Activated T-helper 2 cell treated with anti-CD3 and anti-CD28 coated beads, Interferon-gamma antibody, Interleukin-2, Interleukin-4, amounts not matched to agents 10 μg/mL and 5 μg/mL and 100 μg/mL, durations not matched to agents 14 hours and 24 hours and 36 hours (primary cell): ENCODE measurements at places on chromosomes 13 and 19. TPM values are rescaled to one million over a fixed set of nuclear protein-coding genes. Genes with fewer than 3 reads are reported as not detected.
A peak's percentile ranks its signal among the peaks of the same experiment; 100 is the strongest.

DNA sequence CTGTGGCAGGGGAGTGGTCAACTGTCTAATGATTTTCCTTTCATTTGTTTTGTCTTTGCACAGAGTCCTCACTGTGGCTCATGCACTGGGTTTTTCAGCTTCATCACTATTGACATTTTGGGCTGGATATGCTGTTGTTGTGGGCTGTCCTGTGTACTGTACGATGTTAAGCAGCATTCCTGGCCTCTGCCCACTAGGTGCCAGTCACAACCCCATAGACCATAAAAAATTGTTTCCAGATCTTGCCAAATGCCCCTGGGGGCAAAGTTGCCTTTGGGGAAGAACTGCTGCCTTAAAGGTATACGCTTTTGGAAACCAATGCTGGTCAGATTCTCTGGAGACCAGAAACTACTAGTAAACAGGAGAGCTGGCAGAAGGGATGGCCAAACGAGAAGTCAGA, 310.4 kb downstream of the SPRY2 start:
- no peak overlapping the region for H3K27ac ChIP-seq
- H3K36me3 ChIP-seq, result no peaks in the 10 kb centered on the region
- H3K4me3 ChIP-seq, result no peak overlapping the region
- no peak for DNase-seq

GRCh38 chr13:24172071-24172470, 11.6 kb downstream of the SPATA13 start:
- H3K27ac ChIP-seq, result no peak overlapping the region
- peaks cover 24% of the 10 kb centered on the region for H3K4me1 ChIP-seq
- no peak for DNase-seq
- H3K4me3 ChIP-seq, result no peak overlapping the region
- H3K27me3 ChIP-seq, result no peaks in the 10 kb centered on the region

DNA sequence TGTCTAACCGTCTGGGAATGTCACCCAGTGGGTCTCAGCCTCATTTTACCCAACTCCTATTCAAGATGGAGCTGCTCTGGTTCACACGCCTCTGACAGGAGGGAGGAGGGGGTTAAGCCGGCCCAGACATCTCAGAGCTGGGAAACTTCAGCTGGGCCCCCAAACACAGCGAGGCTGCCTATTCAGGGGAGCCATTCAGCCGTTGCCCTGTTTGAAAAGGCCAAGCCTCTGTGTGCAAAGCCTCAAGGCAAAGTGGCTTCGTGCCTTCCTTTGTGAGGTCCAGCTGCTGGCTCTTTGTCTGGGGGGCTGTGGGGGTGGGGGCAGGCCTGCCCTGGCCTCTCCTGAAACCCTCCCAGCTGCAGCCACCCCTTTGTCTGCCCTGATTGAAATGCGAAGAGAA, 147.4 kb downstream of the PTPRS start:
- DNase-seq, result no peak
- H3K4me1 ChIP-seq, result no peaks in the 10 kb centered on the region
- no peaks in the 10 kb centered on the region for H3K36me3 ChIP-seq

DNA sequence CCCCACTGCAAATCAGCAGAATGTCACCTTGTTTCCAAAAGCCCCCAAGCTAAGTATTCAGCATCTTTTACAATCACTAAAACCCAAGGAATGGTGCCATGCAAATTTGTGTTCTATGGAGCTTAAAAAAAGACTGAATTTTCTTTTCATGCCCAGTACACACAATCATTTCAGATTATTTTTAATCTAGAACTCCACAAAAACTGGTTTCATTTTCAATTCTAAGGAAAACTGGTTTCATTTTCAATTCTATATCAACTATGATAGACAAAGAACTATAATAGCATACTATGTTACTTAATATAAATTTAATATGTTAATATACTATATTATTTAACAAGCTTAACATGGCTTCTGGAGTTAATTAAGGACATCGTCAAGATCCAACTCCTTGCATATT, 88.4 kb upstream of the DOCK9 start:
- no peak for DNase-seq
- H3K27me3 ChIP-seq, result no peaks in the 10 kb centered on the region
- H3K4me3 ChIP-seq, result no peak overlapping the region
- peaks cover 63% of the 10 kb centered on the region for H3K4me1 ChIP-seq
- H3K27ac ChIP-seq, result no peak overlapping the region
- H3K36me3 ChIP-seq, result peaks cover 50% of the 10 kb centered on the region

- H3K4me1 ChIP-seq, result no peaks in the 10 kb centered on the region
- H3K36me3 ChIP-seq, result no peaks in the 10 kb centered on the region
- DNase-seq, result no peak
Observed at GRCh38 chr19:4568886-4569285, 9.4 kb upstream of the SEMA6B start.

DNA sequence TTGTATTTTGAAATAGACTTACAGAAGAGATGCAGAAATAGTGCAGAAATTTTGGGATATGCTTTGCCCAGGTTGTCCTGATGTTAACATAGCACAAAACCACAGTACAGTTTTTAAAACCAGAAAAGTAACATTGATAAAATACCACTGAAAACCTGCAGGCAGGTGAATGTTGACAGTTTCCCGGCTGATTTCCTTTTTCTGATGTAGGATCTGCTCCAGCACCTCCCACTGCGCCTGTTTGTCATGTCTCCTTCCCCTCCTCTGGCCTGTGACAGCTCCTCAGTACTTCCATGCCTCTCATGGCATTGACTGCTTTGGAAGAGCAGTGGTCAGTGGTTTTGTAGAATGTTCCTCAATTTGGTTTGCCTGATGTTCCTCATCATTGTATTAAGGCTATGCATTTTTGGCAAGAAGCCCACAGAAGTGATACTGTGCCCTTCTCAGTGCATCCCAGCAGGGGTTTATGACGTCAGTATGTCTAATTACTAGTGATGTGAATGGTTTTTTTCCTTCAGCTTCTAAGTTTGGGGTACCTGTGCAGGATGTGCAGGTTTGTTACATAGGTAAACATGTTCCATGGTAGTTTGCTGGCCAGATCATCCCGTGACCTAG, 31.0 kb downstream of the TDRD12 start:
- no peak overlapping the region for H3K4me3 ChIP-seq
- no peak for DNase-seq
- H3K27ac ChIP-seq, result no peak overlapping the region

- H3K4me1 ChIP-seq, result no peaks in the 10 kb centered on the region
- no peaks in the 10 kb centered on the region for H3K27me3 ChIP-seq
Observed at GRCh38 chr19:16698914-16699313, 20.7 kb upstream of the NWD1 start.

DNA sequence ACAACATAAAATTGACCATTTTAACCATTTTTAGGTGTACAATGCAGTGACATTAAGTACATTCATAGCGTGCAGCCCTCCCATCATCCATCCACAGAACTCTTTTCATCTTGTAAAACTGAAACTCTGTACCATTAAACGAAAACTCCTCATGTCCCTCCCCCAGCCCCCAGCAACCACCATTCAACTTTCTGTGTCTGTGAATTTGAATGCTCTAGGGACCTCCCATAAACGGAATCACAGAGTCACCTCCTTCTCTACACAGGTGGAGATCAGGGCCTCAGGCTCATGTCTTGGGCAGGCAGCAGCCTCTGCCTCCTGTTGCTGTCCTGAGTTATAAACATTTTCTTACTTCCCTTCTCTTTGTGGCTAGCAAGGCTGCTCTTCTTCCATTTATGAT, 7.3 kb upstream of the CCNE1 start:
- no peaks in the 10 kb centered on the region for H3K36me3 ChIP-seq
- no peak overlapping the region for H3K27ac ChIP-seq
- H3K27me3 ChIP-seq, result no peaks in the 10 kb centered on the region
- H3K4me1 ChIP-seq, result peaks cover 8% of the 10 kb centered on the region

GRCh38 chr13:24502533-24503378, 9.8 kb downstream of the PARP4 start:
- peak overlapping the region; percentile 25 for H3K27ac ChIP-seq
- H3K27me3 ChIP-seq, result no peaks in the 10 kb centered on the region
- DNase-seq, result no peak
- H3K36me3 ChIP-seq, result peaks cover 53% of the 10 kb centered on the region

GRCh38 chr13:73935991-73936390, 198.2 kb downstream of the KLF12 start:
- peaks cover 17% of the 10 kb centered on the region for H3K36me3 ChIP-seq
- H3K27ac ChIP-seq, result no peak overlapping the region
- no peak overlapping the region for H3K4me3 ChIP-seq
- peaks cover 39% of the 10 kb centered on the region for H3K4me1 ChIP-seq
- no peak for DNase-seq
- H3K27me3 ChIP-seq, result no peaks in the 10 kb centered on the region

GRCh38 chr19:34104096-34104495, 68.2 kb upstream of the LSM14A start:
- peaks cover 8% of the 10 kb centered on the region for H3K27me3 ChIP-seq
- H3K4me3 ChIP-seq, result no peak overlapping the region
- no peaks in the 10 kb centered on the region for H3K36me3 ChIP-seq
- H3K27ac ChIP-seq, result no peak overlapping the region
- H3K4me1 ChIP-seq, result no peaks in the 10 kb centered on the region

DNA sequence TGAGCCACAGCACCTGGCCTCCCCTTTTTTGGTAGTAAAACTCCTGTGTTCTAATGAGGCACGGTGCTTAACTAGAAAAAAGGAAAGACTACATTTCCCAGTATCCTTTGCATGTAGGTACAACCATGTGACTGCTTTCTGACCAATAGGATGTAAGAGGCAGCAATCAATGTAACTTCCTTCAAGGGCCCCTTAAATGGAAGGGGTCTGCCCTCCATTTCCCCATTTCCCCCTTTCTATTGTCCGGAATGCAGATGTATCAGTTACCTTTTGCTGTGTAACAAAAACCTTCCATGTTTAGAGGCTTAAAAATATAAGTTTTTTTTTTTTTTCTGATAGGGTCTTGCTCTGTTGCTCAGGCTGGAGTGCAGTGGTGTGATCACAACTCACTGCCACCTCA, 2.2 kb downstream of the GPR32 start:
- no peak overlapping the region for H3K27ac ChIP-seq
- no peaks in the 10 kb centered on the region for H3K36me3 ChIP-seq
- DNase-seq, result no peak
- H3K4me1 ChIP-seq, result peaks cover under 1% of the 10 kb centered on the region
- no peak overlapping the region for H3K4me3 ChIP-seq
- H3K27me3 ChIP-seq, result peaks cover 10% of the 10 kb centered on the region

DNA sequence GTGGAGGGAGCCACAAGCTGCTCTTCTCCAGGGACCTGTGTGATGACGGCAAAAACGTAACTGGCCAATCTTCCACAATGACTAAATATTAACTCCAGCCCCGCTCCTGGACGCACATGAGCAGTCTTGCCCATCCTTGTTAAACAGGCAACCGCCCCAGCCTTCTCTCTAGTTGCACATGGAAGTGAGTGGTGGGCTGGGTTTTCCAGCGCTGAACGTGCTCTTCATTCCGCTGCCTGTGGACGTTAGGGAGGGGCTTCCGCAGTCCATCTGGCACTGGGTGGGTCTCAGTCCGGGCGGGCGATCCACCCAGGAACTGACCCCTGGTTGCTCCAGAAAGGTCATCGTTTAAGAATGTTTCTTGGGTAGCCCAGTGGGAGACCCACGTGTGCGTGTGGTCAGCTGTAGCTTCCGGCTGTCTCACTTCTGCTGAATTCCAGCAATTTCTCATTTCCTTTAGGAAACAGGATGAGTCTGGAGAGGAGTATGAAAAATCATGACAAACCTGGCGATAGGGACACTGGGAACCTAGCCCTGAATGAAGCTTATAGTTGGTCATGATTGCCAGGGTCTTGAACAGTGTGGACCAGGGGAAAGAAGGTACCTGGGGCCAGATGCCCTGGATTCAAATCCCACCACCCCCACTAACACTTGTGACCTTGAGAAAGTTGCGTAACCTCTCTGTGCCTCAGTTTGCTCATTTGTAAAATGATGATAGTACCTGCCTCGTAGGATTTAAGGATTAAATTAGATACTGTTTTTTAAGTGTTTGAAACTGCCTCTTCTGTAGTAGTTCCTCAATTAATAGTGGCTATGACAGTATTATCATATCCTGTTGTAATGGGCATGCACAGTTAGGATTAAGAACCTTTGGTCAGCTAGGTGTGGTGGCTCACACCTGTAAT, 92.6 kb downstream of the SIPA1L3 start:
- H3K36me3 ChIP-seq, result no peaks in the 10 kb centered on the region
- no peaks in the 10 kb centered on the region for H3K4me1 ChIP-seq
- H3K27me3 ChIP-seq, result no peaks in the 10 kb centered on the region
- no peak for DNase-seq
- H3K27ac ChIP-seq, result no peak overlapping the region
- no peak overlapping the region for H3K4me3 ChIP-seq

DNA sequence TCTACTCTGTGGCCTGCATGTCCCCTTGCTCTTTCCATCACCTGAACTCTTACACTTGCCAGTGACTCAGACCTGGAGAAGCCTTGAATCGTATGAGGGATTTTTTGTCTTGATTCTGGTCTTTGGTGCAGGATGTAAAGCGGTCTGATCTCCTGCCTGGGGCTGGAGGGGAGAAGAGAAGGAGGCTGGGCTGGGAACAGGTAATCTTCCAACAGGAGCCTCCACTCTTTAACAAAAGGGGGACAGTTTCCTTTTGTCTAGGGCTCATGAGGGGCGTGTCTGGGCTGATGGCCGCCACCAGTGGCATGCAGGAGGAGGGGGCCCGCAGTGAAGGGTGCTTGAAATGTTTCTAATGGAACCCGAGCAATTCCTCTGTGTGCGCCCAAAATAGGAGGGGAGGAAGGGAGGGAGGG, 24.7 kb downstream of the NFIX start:
- H3K27ac ChIP-seq, result no peak overlapping the region
- H3K4me1 ChIP-seq, result peaks cover 13% of the 10 kb centered on the region
- H3K4me3 ChIP-seq, result no peak overlapping the region
- no peaks in the 10 kb centered on the region for H3K36me3 ChIP-seq

DNA sequence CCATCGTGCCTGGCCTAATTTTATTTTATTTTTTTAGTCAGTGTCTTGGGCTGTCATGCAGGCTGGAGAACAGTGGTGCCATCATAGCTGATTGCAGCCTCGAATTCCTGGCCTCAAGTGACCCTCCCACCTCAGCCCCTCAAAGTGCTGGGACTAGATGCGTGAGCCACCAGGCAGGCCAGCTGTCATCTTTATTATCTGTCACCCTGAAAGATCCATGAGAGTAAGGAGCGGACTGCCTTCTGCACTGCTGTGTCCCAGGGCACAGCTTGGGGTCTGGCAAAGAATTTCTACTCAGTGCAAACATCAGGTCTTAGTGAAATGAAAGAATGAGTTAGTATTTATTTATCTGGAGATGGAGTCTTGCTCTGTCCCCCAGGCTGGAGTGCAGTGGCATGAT, 9.5 kb upstream of the TLE5 start:
- no peaks in the 10 kb centered on the region for H3K27me3 ChIP-seq
- H3K4me1 ChIP-seq, result peaks cover 3% of the 10 kb centered on the region
- DNase-seq, result no peak
- H3K36me3 ChIP-seq, result no peaks in the 10 kb centered on the region

The ZNF93 gene
- total RNA-seq, result 7.1 and 7.6 TPM in 2 replicates

The CCNA1 gene
- total RNA-seq, result 4.3 and 5.0 TPM in 2 replicates

The ADAT3 gene
- total RNA-seq, result 9.1 and 9.9 TPM in 2 replicates

The ZNRF4 gene
- total RNA-seq, result not detected in 2 replicates

The ATP13A1 gene
- 71.6 and 74.8 TPM in 2 replicates for total RNA-seq

The PNMA8C gene
- not detected in 2 replicates for total RNA-seq
